ENCODE measurements at places on chromosomes 6 and 20.

DNA sequence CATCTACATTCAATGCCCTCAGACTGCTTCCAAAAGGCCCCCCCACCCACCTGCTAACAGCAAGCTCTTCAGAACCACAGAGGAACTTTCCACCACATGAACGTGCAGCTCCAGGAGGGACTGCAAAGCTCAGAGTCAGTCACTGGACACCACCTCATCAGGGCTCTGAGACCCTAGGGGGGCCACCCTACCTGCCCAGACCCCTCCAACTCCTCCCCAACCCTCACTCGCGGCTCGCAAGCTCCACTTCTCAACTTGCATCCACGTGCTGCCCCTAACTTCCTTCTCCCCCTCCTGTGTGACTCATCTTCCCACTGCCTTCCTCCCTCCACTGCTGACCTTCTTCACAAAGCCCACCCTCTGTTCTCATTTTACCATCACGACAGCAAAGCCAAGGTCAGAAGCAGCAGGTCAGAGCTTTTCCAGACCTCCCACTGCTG, 6.5 kb downstream of the MBOAT1 start:
- DNase-seq = peak; percentile 42

DNA sequence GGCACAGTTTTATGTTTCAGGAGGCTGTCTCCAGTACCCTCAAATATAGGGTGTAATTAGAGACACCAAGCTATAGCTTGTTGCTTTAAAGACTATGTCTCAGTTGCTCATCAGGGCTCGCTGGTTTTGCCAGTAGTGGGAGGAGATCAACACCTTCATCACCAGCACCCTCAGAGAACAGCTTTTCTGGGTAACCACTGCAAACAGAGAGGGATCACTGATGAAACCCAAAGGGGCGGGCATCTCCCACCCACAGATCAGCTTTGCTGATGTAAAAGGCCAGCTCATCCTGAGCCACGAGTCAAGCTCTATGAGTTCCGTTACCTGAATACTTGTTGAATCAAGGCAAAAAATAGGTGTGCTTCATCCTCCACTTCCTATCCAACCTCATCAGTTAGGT, 187.7 kb downstream of the AIG1 start:
- no peak for DNase-seq

DNA sequence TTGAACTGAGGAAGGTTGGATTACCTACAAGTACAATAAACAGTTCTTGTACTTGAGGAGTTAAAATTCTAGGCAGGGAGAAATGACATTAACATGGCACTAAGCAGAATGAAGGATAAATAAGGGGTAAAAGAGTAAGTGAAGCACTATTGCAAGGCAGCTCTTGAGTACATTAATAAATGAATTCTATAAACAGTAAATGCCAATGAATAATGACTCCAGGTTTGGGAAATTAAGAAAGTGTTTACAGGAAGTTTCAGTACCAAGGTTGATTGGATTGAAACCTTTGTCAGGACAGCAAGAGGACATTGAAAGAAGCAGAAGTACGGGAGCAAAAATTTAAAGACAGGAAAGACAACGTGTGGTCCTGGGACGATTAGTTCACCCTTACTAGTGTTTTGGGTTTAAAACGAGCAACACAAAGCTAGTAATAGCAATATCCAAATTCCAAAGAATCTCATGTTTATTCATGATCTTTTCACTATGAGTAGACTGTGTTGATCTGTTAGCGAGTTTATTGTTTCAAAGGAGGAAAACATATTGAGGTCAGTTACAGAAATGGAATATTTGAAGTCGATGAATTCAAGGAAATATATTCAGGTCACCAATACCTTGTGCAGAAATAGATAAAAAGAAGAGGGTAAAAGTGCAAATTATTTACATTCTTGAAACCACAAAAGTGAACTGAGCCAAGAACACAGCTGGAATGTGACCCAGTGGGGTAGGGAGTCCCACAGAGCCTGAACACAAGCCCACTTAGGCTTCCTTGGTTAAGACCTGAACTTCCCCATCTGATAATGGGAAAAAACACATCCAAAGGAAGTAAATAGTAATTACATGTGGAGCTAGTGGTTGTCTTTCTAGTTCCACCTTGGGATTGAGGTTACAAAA, 80.8 kb downstream of the MKKS start:
- peak; percentile 77 for DNase-seq

DNA sequence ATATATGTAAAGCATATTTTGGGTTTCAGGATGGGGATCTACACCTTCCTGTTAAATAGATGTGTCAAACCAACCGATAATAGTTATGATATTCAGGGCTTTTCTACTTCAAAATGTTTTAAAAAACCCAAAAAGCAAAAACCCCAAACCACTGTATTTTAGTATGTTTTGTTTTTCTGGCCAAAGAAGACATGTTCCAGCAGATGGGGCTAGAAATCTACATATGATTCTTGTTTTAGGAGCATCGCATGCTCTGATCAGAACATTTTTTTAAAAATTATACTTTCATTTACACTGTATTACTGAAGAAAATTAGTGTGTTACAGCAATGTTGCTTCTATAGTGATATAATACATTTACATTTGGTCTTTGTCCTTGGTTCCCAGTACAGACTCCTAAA, 11.0 kb downstream of the RMND1 start:
- peak; percentile 52 for DNase-seq

DNA sequence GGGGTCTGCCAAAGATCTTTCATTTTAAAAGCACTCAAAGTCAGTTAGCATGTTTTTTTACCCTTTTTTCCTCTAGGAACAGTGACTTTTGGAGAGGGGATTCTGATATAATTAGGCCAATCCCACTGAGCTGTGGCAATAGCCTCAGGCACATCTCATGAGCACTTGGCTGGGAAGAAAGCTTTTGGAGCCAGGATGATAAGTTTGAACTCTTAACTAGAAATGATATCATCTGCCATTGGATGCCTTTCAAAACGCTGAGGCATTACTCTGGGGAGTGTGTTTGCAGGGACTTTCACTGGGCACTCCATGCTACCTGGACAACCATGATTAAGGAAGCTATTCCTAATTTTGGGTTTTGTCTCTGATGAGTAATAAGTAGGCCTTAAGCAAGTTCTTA, 3.7 kb downstream of the SCGN start:
- DNase-seq = no peak

GRCh38 chr6:782141-782540, 89.2 kb upstream of the EXOC2 start:
- no peak for DNase-seq

- DNase-seq = no peak
Measured at GRCh38 chr6:111356551-111356950, 126.5 kb downstream of the REV3L start.

DNA sequence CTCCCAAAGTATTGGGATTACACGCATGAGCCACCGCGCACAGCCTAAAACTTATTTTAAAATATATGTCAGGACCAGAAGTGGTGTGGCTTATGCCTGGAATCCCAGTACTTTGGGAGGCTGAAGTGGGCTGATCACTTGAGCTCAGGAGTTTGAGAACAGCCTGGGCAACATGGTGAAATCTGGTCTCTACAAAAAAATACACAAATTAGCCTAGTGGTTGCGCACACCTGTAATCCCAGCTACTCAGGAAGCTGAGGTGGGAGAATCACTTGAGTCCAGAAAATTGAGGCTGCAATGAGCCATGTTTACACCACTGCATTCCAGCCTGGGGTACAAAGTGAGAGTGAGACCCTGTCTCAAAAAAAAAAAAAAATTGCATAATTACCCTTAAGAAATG, 13.7 kb downstream of the PXT1 start:
- no peak for DNase-seq

DNA sequence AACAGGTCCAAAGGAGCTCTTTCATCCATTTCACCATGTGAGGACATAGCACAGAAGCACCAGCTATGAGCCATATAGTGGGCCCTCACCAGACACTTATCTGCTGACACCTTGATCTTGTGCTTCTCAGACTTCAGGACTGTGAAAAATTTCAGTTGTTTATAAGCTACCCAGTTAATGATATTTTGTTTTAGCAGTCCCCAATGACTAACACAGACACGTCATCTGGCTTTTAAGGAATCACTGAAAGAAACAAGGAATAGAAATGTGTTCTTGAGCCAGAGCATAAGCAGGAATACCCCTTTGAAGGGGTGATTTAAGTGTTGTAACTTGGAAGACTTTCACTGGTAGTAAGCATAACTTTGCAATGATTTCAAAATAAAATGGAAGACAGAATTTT, 214.7 kb upstream of the PTCHD4 start:
- DNase-seq = no peak

DNA sequence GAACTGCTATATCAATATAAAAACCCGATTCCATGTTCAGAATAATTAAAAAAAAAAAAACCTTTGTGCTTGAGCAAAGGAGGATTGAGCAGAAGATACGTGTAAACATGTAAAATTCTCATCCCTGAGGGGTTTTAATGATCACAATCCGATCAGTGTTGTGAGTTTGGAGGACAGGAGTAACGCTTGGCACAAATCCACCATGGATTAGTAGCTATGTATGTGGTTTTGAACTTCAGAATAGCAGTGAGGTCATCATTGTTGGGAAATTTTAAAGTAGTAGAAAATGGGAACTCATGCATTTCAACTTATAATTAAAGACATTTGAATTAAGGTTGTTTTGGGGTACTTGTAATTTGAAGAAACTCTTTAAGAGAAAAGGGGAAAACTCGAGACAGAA, 203.2 kb downstream of the RPS12 start:
- DNase-seq = peak; percentile 24

DNA sequence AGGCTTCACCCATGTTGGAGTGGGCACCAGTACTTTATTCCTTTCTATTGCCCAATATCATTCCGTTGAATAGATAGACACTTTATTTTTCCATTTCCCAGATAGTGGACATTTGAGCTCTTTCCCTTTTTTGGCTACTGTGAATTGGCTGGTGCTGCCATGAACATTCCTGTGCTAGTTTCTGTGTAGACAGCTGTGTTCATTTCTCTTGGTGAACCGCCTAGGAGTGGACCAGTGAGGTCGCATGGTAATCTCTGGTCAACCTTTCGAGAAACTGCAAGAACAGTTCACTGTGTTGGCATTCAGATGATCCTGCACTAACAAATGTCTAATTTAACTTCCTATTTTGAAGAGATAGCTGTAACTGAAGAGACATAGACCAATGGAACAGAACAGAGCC, 58.6 kb downstream of the RAMACL start:
- no peak for DNase-seq

GRCh38 chr20:12599494-12599893, 409.3 kb upstream of the SPTLC3 start:
- DNase-seq = no peak

GRCh38 chr6:160029525-160029924, 60.6 kb downstream of the IGF2R start:
- DNase-seq = no peak

GRCh38 chr6:113289166-113289565, 568.0 kb upstream of the MARCKS start:
- DNase-seq = no peak

- no peak for DNase-seq
Measured at GRCh38 chr6:170026751-170027646, 263.9 kb downstream of the DLL1 start.

GRCh38 chr6:10779076-10779475, 31.5 kb downstream of the TMEM14B start:
- no peak for DNase-seq
